Frontal cortex (tissue), 4 donors: ENCODE measurements at places on chromosomes 4 and X.

DNA sequence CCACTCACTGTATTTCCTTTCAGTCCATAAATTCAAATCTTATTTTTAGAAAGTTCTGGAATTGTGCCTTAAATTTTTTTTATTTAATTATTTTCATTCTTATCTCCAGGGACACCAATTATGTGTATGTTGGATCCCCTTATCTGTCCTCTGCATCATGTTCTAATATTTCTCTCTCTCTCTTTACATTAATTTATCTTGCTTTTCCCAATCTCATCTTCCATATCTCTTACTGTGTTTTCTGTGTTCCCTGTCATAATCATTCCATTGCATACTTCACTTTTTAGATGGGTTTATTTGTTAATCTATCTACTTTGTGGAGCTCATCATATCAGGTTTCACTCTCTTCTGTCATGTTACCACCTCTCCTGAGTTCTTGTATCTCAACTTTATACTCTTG, 37.4 kb downstream of the PPP2R2C start:
- DNase-seq, result no peak

- no peak for DNase-seq
These were observed 740.1 kb upstream of the PITX2 start for GRCh38 chr4:111362941-111363361.

DNA sequence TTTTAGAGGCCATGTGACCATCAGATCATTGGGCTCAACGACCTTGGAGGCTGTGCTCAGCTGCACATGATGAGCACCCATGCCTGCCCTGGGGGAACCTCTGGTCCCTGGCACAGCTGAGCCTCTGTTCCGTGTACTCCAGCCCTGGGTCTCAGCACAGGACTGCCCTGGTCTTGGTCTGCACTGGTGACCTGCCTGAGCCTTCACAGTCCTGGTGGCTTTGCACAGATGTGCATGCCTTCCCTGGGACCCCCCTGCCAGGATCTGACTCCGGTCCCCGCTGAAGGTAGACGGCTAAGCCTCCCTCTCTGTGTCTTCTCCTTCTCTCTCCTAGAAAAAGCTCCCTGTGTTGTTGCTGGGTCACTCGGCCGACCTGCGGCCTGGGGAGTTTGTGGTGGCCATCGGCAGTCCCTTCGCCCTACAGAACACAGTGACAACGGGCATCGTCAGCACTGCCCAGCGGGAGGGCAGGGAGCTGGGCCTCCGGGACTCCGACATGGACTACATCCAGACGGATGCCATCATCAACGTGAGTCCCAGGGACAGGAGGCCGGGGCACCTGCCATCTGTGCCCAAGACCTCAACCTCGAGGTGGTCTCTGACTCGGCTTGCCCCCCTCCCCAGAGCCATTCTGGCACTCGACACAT, 21.6 kb downstream of the HTRA3 start:
- DNase-seq, result no peak

GRCh38 chr4:141155586-141155985, 22.3 kb upstream of the RNF150 start:
- DNase-seq, result no peak

GRCh38 chr4:153034681-153035080, 98.6 kb downstream of the FHDC1 start:
- no peak for DNase-seq

DNA sequence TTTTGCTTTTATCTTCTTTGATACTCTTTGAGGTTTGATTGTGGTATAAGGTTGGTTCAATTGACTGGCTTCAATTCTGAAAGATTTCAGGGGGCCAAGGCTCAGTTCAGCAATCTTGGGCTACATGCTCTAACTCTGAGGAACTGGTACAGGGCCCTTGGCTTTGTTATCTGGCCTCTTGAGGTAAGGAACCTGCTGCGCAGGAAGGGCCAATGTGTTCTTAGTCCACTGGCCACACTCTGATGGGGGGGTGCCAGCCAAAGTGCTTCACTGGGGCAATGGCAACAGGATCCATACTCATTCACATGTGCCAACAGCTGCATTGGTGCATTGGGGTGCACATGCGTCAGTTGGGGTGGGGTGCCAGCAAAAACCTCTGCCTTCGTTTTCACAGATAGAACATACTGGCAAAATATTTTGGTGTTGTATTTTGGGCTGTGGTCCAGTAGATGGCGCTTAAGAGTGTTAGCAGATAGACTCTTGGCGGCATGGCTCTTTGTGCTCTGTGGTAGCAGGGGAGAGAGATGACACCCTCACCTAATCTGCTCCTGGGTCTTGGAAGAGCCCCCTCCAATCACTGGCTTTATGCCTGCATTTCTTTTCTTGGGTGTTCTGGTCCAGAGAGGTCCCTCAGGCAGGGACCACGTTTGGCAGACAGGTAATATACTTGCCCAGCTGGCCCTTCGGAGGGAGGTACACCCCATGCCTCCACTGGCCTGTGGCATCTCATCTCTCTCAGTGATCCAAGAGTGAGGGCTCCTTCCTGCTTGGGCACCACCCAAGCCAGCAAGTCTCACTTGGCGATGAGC, 42.9 kb downstream of the NDST3 start:
- DNase-seq, result no peak

DNA sequence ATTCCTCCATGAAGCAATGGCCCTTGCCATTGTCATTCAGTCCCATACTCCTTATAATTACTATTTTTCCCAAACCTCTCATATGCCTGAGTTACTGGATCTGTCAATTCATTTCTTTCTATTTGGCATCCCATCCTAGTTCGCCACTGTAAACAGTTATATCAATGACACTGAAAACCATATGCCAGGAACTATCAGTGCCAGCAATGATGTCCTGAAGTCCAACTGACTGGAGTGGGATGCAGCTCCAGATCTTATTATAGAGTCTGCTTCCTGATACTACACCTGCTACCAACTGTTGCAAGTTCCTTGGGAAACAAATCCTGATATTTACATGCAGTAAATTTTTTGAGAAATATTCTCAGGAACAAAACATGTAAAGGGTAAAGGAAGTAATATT, 27.0 kb upstream of the BANK1 start:
- no peak for DNase-seq

GRCh38 chr4:8063974-8064563, 94.5 kb downstream of the ABLIM2 start:
- DNase-seq, result no peak

- no peak for DNase-seq
These were observed 52.4 kb downstream of the GAK start for GRCh38 chr4:879729-880077.

DNA sequence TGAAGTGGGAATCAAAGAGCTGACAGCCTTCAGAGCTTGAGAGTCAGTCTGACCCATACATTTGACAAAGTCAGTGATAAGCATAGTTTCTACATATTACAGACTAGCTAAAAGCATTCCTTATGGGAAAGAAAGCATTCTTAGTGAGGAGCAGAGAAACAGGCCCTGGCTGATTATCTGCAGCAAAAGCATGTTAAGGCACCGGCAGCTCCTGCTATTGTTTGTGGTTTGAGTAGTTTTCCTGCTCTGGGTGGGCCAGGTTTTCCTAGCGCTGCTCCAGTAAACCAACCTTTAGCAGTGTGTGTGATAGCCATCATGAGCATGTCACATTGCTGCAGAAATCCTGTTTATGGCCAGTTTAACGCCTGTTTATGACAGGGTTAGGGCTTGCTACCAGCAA, 51.6 kb upstream of the WDR1 start:
- DNase-seq, result no peak

- DNase-seq, result no peak
These were observed 6.7 kb downstream of the SLC7A11 start for GRCh38 chr4:138235419-138235952.

GRCh38 chr4:149914119-149915115, 98.8 kb upstream of the IQCM start:
- peak; percentile 17 for DNase-seq

GRCh38 chr4:27123123-27123768, 262.6 kb downstream of the STIM2 start:
- DNase-seq, result no peak

GRCh38 chrX:17535229-17535628, 160.2 kb downstream of the NHS start:
- no peak for DNase-seq

DNA sequence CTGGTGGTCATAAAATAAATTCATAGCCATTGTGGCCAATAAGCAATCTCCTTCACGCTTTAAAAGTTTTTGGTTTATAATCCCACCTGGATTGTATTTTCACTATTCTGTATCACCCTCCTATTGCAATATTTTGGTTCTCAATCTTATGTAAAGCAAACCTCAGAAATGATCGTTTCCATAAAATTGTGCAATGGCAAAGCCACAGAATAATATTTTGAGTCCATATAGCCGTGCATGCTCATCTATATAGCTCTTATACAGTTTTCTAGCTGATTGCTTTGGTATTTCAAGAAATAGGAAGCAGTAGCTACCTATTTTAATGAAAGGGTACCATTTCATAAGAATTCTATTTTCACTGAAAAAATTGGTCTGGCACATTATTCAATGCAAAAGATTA, 10.0 kb upstream of the HAND2 start:
- no peak for DNase-seq

DNA sequence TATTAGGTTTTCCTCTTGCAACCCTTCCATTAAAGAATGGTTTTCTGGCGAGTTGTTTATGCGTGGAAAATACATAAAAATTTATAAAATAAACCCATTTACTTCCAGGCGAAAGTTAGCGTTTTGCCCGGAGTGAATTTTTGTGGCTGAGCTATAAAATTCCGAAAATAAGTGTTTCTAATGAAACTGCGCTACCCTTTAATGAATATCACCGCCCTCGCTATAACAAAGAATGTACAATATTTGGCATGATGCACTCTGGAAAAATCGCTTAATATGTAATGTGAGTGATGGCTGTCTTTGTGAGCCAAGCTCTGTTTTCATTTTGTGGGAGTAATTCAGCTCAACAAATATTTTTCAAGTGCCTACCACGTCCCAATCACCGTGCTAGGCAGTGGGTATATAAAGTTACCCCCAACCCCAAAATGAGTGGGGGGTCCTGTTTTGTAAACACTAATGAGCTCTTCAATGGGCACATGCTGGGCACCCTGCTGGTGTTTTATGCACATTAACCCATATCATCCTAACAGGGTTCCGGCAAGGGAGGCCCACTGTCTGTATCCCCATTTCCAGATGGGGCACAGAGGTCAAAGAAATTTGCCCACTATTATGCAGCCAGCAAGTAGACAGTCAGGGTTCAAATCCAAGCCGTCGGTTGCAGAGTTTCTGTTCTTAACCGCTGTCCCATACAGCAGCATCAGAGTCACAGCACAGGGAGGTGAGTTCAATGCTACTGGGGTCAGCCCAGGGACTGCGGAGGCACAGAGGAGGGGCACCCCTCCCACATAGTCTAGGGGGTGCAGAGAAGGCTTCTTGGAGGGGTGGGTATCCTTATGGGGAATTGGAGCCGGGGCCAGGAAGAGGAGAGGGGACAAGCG, 65.7 kb upstream of the STX18 start:
- no peak for DNase-seq

- no peak for DNase-seq
These were observed 55.6 kb upstream of the EXOC1L start for GRCh38 chr4:55763996-55764395.

GRCh38 chr4:5383191-5383980, 325.0 kb downstream of the EVC2 start:
- DNase-seq, result no peak

- no peak for DNase-seq
These were observed 176.0 kb downstream of the SMARCA1 start for GRCh38 chrX:129347291-129347690.
